ENCODE measurements at places on chromosomes 16 and 17. TPM values are rescaled to one million over a fixed set of nuclear protein-coding genes. Genes with fewer than 3 reads are reported as not detected.

GRCh38 chr17:261635-262034, 80.2 kb upstream of the DOC2B start:
- no peak for DNase-seq

The CLEC16A gene
- total RNA-seq: 11.9 TPM

DNA sequence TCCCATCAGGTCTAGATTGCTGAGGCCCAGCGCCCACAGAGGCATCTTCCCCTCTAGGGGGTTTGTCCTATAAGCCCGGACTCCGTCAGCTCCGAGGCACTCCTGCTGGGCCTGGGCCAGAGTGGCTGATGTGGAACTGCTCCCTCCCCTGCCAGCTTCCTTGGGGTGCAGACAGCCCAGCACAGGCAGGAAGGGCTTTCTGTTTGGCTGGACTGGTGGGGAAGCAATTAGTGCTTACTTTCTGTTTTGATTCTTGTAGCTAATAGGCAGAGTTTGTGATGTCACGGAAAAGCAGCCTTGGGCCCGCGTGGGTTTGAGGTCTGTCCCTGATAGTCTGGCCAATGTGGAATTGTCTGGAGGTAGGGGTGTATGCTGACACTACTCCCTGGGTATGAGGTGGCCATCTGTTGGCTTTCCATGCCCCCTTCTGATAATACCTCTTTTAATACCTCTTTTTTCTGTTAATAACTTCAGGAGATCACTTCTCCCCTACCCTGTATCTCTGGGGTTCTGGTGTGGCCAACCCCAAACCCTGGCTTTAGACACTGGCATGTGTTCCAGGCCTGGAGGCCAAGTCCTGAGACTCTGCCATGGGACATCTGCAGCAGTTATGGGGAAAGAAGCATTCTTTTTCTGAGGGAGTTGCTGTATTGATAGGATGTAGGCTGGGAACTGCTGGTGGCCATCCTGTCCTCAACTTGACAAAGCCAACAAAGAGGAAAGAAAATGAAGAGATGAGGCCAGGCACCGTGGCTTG, 190.9 kb downstream of the RAB11FIP4 start:
- DNase-seq: no peak

DNA sequence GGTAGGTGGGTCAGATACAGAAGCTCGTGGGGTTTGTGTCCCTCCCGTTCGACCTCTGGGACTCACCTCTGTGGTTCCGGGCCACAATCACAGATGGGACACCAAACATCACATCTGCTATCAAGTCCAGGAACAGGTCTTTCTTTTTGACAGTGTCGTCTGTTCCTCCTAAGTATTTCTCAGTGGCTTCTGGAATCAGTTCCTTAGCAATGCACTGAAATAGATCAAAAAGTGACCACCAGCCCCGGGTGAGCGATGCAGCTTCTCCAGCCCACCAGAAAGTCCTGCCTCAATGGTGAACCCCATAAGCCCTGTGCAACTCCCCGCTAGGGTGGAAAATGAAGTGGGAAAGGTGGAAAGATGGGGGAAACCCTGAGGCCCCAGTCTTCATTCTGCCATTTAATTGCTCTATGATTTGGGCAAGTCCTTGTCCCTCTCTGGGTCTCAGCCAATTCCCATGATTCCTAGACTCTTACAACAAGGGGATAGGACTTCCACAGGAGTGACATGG, 22.4 kb downstream of the CES1 start:
- DNase-seq: no peak

DNA sequence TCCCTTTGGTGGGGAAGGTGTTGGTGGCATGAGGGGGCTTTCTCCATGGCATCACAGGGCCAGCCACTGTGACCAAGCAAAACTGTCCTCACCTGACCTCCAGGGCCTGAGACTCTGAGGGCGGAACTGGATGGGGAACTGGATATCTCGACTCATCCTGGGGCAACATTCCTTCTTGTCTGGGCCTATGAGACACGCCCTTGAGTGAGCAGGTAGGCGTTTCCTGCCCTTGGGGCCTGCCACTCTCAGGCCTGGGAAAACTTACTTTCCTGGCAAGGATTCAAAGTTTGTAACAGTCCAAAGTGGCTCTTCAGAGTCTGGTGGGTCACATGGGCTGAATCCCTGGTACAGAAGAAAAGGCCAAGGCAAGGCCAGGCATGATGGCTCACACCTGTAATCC, 9.6 kb downstream of the MT1X start:
- no peak for DNase-seq

DNA sequence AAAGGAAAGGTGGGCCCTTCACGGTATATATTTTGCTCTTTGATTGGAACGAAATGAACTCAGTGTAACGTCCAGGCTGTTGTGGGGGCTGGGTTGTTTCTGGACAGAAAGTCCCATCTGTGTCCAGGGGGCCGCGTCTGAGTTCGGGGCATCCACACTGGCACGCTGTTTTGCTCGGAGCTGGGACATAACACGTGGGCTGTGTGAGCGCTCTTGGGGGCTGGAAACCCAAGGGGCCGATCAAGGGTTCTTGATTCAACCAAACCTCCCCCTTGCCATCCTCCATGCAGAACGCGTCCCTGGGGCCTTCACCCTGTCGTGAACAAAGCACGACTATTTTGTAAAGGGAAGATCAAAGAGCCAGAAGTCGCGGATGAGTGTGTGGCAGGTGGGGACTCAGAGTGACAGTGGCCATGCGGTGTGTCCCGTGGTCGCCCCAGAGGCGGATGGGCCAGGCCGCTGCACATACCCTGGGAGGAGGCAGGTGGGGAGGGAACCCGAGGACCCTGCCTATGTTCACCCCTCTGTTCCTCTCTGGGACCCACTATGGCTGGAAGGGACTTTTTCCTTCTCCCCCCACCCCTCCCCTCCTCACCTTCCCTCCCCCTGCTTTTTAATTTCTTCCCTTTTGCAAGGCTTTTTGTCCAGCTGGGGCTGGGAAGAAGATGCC, 387.2 kb downstream of the SEC14L1 start:
- no peak for DNase-seq

DNA sequence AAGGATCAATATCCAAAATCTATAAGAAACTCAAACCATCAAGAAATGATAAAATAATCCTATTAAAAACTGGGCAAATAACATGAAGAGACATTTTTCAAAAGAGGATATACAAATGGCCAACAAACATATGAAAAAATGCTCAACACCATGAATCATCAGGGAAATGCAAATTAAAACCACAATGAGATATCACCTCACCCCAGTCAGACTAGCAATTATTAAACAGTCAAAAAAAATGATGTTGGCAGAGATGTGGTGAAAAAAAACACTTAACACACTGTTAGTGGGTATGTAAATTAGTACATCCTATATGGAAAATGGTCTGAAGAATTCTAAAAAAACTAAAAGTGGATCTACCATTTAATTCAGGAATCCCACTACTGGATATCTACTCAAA, 379.0 kb upstream of the SOX9 start:
- DNase-seq: no peak

The DNAAF1 gene
- 0.11 TPM for total RNA-seq

- DNase-seq: no peak
Observed at GRCh38 chr16:66843191-66843590, 1.0 kb upstream of the CA7 start.

DNA sequence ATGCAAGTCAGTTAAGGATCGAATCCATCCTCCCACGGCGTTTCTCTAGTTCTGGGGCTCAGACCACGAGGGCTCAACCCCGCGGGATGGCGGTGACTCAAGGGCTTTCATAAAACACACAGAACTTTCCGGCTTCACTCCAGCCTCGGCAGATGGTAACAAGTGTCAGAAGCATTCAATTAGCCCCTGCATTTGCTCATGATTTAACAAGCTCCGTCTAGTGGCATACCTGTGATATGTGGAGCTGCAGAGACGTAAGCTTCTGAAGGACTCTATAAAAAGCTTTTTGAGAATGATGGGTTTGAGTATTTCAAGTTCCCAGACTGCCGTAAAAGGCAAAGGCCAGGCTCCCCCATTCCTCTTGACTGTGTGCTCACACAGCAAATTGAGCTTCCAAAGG, 91.3 kb upstream of the SEC14L1 start:
- DNase-seq: no peak

- DNase-seq: peak; percentile 71
Observed at GRCh38 chr16:86509759-86510464, 415 bp upstream of the FOXF1 start.

DNA sequence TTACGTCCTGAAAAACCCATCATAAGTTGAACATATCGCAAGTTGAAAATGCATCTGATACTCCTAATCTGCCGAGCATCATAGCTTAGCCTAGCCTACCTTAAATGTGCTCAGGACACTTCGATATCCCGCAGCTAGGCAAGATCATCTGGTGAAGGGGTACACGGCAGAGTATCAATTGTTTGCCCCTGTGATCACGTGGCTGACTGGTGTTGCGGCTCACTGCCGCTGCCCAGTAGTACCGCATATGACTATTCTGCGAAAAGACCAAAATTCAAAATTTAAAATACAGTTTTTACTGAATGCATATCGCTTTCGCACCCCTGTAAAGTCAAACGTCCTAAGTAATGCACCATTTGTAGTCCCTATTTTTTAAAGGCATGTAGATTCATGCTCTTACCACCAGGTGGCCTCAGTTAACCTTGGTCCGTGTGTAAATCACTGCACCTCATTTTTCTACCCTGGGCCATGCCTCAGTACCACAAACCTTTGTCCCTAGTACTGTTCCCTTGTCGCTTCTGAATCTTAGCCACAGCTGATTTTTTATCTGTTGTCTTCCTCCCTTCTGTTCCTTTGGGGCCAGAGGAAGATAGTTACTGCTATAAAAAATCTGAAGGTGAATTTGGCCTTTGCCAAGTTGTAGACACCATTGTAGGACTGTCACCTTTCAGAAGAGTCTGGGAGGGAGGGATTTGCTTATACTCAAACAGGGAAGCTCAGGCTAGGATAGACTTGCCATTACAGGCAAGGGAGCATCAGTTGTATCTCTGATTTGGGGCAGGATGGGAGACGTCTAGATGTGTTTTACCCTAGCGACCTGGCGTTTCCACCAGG, 34.4 kb downstream of the WWP2 start:
- DNase-seq: peak; percentile 80

- no peak for DNase-seq
Observed at GRCh38 chr16:11955713-11956123, 9.3 kb upstream of the TNFRSF17 start.

DNA sequence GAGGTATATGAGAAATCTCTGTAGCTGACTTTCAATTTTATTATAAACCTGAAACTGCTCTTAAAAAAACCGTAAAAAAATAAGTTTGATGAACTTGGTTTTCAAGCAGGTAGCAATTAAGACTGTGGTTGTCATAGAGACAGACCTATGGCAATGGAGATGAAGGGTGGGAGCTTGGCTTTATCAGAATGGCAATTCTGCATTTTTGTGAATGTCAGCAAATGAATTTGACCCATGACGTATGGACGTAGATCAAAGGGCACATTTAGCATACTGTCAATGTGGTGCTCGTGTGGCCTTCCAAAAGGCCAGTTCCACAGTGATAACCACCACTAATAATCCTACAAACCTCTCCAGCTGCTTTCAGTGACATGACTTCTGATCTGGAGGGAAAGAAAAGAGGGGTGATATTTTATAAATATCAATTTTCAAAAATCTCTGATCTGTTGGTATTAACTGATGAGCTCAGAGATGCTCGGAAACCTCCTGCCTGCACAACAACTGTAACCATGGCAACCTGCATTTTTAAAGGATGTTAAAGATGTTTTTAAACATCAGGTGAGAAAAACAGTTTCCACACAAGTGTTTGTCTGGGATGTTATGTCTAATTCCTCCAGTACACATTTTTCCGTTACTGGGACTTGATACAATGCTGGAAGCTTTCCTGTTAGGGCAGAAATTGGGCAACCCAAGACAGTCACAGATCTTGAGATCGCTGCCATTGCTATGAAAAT, 533.7 kb downstream of the CDH13 start:
- DNase-seq: no peak

The CA5A gene
- not detected for total RNA-seq

DNA sequence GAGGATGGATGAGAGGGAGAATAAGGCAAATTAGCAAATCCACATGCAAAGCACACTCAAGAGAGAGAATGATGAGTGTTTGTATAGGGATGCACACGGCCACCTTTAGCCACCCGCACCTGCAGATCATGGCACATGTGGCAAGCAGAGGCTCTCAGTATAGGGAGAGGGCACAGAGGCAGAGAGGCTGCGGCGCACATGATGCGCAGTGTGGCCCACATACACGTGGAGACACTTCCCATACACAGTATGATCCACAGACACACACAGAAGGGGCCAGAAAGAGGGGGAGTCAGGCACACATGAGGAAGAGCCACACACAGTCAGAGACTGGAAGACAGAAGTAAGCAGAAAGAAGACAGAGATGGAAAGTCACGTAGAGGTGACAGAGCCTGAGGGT, 6.5 kb upstream of the CHD3 start:
- no peak for DNase-seq

The HOXB6 gene
- total RNA-seq: not detected

The OR3A2 gene
- total RNA-seq: 0.15 TPM

DNA sequence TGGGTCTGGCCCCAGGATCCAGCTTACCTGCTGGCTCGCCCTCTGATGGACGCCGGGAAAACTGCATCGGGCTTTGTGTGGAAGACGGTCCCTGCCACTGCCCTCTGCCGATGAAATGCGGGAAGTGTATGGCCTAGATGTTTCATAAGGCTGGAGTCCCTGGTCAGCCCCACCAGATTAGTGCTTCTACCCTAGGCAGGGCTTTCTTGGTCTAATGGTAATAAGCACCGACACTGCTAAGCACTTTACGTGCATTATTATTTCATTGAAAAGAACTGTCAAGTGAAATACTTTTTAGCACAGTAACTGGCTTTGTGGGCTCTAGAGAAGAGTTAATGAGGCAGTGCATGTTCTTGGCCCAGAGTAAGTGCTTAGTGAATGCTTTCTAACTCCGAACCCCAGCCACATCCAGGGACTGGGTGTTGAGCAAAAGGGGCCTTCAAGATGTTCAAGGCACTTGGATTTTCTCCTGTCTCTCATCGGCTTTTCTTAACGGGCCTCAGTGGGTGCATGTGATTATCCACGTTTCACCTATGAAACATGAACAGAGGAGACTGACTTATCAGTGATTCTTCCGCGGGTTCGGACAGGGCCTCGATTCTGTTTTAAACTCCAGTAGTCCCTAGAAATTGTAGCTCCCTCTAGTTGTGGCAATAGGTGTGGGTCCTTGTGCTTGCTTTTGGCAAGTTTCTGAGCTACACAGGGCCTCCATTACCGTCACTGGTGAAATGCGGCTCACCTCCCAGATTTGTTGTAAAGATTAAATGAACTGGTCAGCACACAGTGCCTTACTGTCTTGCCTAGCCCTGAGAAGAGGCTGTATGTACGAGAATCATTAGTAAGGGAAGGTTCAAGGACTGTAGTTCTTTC, 6.6 kb downstream of the TRAF4 start:
- peak; percentile 96 for DNase-seq

DNA sequence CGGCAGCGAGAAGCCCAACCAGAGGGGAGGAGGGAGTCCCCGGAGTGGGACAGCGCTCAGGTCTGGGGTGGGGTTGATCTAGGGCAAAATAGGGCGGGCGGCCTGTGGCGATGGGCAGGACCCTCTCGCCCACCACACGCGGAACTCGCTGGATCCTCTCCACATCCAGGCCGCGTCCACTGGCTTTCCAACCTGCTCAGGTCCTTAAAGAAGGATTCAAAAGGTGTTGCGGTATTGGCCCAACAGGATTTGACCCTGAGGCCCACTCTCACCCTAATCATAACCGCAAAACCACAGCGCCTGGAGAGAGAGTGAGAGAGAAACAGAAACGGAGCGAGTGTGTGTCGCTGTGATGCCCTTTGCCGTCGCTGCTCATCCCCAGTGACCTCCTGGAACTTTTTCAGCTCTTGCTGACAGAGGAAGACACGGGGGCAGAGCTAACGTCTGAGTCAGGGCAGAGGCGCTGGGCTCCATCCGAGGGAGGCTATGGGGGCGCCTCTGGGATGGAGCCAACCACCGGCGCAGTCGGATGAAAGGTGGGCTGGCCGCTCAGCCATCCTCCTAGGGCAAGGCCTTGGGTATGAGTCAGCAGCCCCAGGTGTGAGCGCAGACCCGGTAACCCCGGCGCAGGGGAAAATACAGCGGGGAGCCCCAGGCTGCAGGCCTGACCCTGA, 16.7 kb upstream of the OR1F1 start:
- peak; percentile 47 for DNase-seq

Data from neural progenitor cell (in vitro differentiated cells).